NCI-H510A (cell line): ENCODE measurements at places on chromosomes 12 and 14.
A peak's percentile ranks its signal among the peaks of the same experiment; 100 is the strongest.

- DNase-seq: no peak
Observed at GRCh38 chr14:25463480-25463879, 413.5 kb upstream of the STXBP6 start.

DNA sequence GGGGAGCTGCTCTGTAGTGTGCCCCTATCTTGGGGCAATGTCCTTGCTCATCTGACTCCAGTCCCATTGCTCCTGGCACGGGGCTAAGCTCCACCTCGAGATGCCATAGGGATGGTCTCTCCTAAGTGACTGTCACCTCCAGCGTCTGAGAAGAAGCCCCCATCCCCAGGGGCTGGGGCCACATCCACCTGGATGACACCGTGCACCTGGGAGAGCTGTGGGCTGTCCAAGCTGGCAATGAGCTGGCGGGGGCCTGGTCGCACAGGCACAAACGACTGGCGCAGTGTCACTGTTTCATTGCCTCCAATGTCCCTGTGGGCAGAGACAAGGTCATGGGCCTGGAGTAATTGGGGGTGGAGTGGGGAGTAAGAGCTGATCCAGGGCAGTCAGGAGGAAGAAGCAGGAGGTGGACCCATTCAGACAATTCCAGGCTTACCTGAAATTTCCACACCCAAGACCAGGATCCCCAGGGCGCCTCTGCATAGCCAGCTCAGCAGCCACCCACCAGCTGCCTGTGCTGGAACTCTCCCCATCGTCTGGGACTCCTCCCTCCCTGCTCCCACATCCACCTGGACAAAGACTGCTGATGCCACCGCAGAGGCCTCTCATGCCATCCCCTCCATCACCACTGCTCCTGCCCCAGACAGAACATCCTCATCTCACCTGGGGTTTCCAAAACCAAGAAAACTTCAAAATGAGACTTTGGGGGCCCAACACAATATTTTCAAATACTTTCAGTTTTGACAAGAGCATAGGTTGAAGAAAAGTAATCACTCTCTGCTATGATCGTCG is 7.0 kb upstream of the TINF2 start:
- no peak for DNase-seq

- peak; percentile 43 for DNase-seq
Observed at GRCh38 chr14:21098076-21098891, at the start of gene ZNF219. Gene ZNF219, minus strand, starts transcription at chr14:21098655. Its CDS starts 5,064 bp downstream, at chr14:21093591.

- DNase-seq: no peak
Observed at GRCh38 chr14:75134644-75135043, 7.8 kb upstream of the NEK9 start.

GRCh38 chr12:67618303-67618702 is 30.2 kb upstream of the DYRK2 start:
- no peak for DNase-seq

DNA sequence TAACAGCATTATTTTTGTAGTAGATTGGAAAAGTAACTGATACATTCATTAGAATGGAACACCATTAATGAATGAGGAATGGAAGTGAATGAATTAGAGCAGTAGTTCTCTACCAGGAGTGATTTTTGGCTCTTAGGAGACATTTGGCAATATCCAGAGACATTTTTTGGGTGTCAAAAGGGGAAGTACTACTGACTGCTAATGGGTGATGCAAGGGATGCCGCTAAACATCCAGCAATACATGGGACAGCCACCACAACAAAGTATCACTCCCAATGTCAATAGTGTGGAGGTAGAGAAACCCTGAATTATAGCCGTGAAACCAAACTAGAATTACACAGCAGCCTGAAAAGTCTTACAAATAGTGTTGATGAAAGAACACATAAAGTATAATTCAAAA is 1.5 kb downstream of the CHURC1 start:
- DNase-seq: no peak

DNA sequence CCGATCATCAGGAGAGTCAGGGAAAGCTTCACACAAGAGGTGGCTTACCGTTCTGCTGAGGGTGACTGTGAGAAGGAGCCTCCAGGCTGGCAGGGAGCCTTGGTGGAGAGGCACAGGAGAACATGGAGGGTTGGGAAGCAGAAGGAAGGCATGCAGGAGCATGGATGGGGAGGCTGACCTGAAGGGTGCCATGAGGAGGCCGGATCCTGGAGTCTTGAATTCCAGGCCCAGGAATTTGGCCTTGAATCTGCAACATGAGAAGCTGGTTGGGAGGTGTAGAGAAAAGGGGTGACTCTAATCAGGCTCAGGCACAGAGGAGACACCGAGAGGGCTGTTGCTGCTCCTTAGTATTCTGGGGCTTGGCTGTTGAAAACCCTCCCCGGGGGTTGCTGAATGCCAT is 130.2 kb downstream of the PELI2 start:
- DNase-seq: no peak

DNA sequence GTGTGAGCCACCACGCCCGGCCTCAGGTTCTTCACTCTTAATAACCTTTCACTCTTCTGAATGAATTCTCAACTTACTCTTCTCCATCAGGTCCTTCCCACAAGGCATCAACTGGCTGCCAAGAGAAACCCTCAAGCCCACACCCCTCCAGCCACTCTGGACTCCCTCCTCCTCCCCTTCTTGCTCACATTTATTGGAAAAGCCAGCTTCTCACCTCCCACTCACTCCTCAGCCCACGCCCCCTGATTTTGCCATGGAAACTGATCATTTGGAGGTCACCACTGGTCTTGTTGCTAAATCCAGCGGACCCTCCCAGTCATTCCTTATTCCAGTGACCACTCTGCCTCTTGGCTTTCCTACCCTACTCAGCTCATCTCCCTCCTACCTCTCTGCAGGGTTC is 17.4 kb upstream of the ACVR1B start:
- no peak for DNase-seq

DNA sequence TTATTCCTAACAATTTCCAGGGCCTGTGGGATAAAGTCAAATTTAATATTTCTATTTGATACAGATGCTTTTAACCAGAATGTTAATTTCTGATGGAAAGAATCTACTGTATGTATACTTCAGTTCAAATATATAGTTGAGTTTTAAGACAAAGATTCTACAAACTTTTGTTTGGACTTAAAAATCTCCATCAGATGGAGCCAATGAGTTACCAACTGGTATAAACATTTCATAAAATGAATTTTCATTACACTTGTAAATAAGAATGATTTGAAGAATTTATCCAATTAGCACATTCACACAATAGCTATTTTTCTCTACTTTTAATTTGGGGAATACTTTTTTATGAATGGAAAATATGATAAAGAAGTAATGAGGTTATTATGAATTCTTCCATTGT is 425.2 kb upstream of the MIS18BP1 start:
- no peak for DNase-seq

- no peak for DNase-seq
Observed at GRCh38 chr14:59690426-59690825, 113.8 kb upstream of the CCDC175 start.

DNA sequence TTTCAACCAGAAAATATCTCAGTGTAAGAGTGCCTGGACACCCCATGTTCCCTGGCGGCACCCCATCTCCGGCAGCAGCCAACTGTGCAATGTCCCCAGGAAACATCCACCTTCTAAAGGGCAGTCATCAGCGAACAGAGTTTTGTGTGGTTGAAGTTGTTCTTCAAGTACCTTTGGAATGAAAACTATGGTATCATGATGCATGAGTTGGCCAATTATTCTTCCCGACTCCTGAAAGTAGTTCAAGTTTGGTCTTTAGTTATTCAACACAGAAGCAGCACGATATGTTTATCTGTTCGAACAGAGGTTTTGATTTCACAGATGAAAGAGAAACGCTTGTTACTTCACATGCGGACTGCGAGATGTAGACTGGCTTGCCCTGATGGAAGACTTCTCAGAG is 21.1 kb upstream of the TTC7B start:
- no peak for DNase-seq

- no peak for DNase-seq
Observed at GRCh38 chr12:57866308-57867019, 19.9 kb upstream of the CTDSP2 start.

- DNase-seq: peak; percentile 39
Observed at GRCh38 chr12:54993181-54993835, 8.7 kb upstream of the TESPA1 start.

GRCh38 chr12:97767347-97767746 is 304.7 kb downstream of the RMST start:
- DNase-seq: no peak

GRCh38 chr12:49109641-49110463 is 795 bp downstream of the LMBR1L start:
- DNase-seq: no peak

- DNase-seq: no peak
Observed at GRCh38 chr12:16389594-16389993, 42.1 kb downstream of the MGST1 start.

GRCh38 chr14:24693983-24694382 is 60.0 kb upstream of the GZMB start:
- DNase-seq: no peak

DNA sequence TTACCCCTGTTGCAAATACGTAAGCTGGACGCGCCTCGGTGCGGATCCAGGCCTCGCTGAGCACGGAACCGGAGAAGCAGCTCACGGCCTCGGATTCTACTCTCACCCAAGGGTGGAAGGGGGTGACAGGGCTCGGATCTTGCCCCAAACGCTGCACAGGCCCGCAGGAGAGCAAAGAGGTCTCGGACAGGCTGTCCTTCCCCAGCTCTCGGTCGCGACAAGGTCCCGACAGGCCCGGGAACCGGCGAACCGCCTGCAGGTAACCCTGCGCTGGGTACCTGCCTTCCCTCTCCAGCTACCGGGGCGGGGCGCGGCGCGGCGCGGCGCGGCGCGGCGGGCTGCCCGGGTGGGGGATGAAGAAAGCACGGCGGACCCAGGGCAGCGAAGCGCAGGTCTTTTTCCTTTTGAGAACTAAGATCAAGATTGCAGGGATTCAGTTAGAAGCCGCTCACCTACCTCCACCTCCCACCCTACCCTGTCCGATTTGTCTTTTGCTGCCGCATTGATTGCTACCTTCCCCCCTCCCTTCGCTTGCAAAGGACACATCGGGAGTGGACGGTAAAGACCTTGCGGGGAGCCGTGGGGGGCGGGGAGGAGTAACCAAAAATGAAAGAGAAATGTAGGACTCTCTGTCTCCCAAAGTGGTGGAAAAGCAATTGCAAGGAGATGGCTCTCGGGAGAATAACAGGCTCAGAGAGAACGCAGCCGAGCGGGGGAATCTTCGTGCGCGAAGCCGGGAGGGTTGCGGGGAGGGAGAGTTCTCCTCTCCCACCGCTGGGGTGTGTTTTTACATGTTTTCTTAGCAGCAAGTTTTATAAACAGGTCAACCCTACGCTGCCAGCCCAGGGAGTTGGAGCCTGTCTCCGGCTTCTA is 8.4 kb upstream of the TBX3 start:
- peak; percentile 34 for DNase-seq

- DNase-seq: no peak
Observed at GRCh38 chr12:111314953-111315539, 53.8 kb downstream of the PHETA1 start.

GRCh38 chr12:120290609-120291305 is 946 bp downstream of the RNU4-2 start:
- peak; percentile 11 for DNase-seq

DNA sequence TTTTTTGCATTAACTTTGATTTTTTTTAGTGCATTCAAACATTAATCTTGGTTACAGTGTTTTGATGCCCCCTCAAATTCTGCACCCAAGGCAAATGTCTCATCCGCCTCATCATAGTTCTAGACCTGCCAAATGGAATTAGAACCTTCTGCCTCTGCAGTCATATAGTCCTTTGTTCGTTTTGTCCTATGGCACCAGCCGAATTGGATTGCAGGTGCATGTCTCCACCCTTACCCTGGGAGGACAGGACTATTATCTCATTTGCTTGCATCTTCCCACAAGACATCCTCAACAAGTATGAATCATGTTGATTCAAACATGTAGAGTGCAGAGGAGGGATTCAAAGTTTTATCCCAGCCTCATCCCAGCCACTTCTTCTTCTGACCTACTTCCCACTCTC is 579.1 kb downstream of the VRK1 start:
- DNase-seq: no peak

DNA sequence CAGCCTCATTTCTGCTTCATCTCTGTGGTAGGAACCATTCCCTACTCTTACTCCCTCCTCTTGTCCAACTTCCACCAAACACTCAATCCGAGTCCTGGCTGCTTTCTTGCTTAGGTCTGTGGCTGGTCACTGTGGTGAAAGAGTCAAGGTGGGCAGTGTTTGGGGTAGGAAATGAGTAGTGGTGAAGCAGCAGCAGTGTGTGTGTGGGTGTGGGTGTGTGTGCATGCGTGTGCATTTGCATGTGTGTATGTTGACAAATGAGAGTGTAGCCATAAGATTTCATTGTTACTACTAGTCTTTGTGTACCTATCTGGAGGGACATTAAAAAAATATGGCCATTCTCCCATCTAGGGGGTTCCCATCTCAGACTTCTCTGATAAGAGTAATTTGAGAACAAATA is 78.6 kb upstream of the SCN8A start:
- DNase-seq: no peak

GRCh38 chr12:90128526-90128925 is 419.9 kb upstream of the ATP2B1 start:
- DNase-seq: no peak

GRCh38 chr12:66270613-66271012 is 31.7 kb upstream of the HELB start:
- no peak for DNase-seq

GRCh38 chr14:91383439-91383838 is 34.2 kb downstream of the CCDC88C start:
- peak; percentile 82 for DNase-seq

DNA sequence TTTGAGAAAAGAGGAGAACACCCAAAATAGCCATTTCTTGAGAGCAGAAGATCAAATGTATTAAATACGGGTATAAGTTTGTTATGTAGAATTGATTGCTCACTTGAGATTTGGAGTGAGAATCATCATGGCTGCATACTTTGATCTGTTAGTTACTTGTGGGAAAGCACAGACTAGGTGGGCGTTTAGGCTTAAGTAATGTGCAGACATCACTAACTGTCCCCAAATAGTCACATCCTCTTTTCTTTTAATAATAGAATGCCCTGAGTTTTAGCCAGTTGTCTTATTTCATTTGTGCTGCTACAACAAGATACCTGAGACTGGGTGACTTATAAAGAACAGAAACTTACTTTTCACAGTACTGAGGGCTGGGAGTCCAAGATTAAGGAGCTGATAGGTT is 14.3 kb upstream of the GTF2A1 start:
- no peak for DNase-seq

DNA sequence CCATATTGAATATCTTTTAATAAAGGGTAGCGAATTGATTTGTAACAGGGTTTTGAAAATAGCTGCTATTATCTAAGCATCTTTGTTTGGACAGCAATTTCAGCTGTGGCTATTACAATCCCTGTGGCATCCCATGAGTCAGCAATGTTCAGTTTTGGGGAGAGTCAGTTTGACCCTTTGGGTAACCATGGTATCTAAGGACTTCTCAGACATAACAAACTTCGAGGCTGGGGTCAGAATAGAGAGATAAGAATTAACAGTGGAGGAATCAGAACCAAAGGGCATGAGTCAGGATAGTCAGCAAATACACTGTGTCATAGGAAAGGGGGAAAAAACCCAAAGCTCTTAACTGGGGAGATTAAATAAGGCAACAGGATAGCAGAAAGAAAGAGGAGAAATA is 11.7 kb upstream of the PTHLH start:
- no peak for DNase-seq

GRCh38 chr12:26282339-26282940 is 87.1 kb downstream of the SSPN start:
- DNase-seq: no peak
